Central memory CD8-positive, alpha-beta T cell (primary cell): ENCODE measurements at places on chromosomes 5 and 9.

DNA sequence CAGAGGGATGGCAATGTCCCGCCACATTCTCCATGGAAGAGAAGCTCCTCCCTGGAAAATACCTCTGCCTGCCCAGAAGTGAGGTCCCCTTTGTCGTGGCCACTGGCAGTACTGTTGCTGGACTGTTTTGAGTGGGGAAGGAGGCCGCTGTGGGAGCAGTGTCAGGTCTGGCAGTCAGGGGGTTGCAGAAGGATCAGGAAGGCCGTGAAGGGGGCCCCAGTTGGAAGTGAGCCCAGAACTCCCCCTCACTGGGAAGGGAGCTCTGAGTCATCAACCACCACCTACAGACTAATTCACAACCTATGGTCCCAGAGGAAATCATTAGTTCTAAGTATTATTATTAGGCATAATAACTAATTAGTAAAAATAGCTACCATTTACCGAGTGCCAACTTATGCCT, 200.4 kb downstream of the TTLL11 start:
- H3K4me1 ChIP-seq: no peaks in the 10 kb centered on the region
- H3K36me3 ChIP-seq: no peaks in the 10 kb centered on the region
- DNase-seq: no peak

- H3K4me3 ChIP-seq: no peak overlapping the region
- DNase-seq: no peak
- H3K27me3 ChIP-seq: no peaks in the 10 kb centered on the region
- no peak overlapping the region for H3K27ac ChIP-seq
- H3K4me1 ChIP-seq: no peaks in the 10 kb centered on the region
Measured at GRCh38 chr5:13505326-13505725, 439.2 kb downstream of the DNAH5 start.

DNA sequence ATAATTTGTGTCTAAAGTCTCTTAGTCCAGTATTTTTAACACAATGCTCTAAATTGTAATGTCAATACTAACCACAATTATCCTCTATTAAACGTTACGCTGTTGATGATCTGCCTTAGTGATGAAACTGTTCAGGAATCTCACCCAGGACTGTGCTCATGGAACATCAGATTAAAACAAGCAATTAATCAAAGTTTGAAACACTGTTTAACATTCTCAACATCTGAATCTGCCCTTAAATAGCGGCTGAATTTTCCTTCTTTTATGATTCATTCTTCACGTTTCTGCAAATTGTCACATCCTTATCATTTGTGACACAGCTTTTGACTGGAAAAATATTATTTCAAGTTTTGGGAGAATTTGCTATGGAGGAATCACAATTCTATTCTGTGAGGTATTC, 113.8 kb downstream of the MARCHF11 start:
- no peak for DNase-seq
- no peaks in the 10 kb centered on the region for H3K4me1 ChIP-seq
- no peak overlapping the region for H3K27ac ChIP-seq
- no peak overlapping the region for H3K4me3 ChIP-seq

DNA sequence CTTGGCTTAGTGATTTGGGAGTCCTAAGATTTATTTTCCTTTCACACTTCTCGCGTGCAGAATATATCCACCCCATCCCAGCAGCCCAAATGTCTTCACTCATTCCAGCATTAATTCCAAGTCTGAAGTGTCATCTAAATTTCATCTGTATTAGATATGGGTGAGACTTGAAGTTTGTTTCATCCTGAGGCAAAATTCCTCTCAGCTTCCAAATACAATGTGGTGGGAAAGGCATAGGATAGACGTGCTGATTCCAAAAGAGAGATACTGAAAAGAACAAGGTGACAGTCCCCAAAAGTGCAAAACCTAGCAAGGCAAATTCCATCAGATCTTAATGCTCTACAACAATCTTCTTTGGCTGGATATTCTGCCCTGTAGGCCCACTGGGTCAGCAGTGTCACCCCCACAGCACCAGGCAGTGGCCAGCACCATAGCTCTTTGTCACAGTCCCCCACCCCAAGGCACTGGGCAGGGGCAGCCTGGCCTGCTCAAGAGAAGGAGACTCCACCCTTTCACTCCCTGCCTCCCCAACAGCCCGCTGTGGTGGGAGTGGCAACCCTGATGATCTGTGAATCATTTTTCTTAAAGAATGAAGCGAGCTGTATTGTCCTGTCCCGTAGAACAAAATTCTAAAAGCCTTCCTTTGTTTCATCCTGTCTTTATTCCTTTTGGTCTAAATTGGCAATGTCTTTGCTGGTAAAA, 2.7 kb upstream of the ADAM19 start:
- DNase-seq: no peak
- peaks cover 4% of the 10 kb centered on the region for H3K36me3 ChIP-seq
- H3K4me1 ChIP-seq: peaks cover 20% of the 10 kb centered on the region
- peaks cover 16% of the 10 kb centered on the region for H3K27me3 ChIP-seq
- H3K27ac ChIP-seq: peak overlapping the region; percentile 40

DNA sequence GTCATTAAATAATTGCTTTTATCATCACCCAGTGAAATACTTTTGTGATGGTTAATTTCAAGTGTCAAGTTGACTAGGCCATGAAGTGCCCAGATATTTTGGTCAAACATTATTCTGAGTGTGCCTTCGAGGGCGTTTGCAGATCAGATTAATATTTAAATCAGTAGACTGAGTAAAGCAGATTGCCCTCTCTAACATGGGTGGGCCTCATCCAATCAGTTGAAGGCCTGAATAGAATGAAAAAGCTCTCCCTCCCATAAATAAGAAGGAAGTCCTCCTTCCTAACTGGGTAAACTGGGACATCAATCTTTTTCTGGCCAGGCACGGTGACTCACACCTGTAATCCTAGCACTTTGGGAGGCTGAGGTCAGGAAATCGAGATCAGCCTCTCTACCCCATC, 12.4 kb upstream of the FGF10 start:
- no peaks in the 10 kb centered on the region for H3K27me3 ChIP-seq
- no peak overlapping the region for H3K4me3 ChIP-seq
- H3K27ac ChIP-seq: no peak overlapping the region
- H3K4me1 ChIP-seq: no peaks in the 10 kb centered on the region

GRCh38 chr9:98367923-98368322, 112.5 kb upstream of the TBC1D2 start:
- H3K36me3 ChIP-seq: no peaks in the 10 kb centered on the region
- no peak for DNase-seq
- H3K27ac ChIP-seq: no peak overlapping the region
- no peak overlapping the region for H3K4me3 ChIP-seq
- peaks cover 27% of the 10 kb centered on the region for H3K27me3 ChIP-seq
- H3K4me1 ChIP-seq: no peaks in the 10 kb centered on the region

- no peak overlapping the region for H3K27ac ChIP-seq
- no peaks in the 10 kb centered on the region for H3K4me1 ChIP-seq
- no peak for DNase-seq
- no peaks in the 10 kb centered on the region for H3K36me3 ChIP-seq
- peaks cover 38% of the 10 kb centered on the region for H3K27me3 ChIP-seq
Measured at GRCh38 chr9:71506821-71507220, 261.5 kb downstream of the CEMIP2 start.

DNA sequence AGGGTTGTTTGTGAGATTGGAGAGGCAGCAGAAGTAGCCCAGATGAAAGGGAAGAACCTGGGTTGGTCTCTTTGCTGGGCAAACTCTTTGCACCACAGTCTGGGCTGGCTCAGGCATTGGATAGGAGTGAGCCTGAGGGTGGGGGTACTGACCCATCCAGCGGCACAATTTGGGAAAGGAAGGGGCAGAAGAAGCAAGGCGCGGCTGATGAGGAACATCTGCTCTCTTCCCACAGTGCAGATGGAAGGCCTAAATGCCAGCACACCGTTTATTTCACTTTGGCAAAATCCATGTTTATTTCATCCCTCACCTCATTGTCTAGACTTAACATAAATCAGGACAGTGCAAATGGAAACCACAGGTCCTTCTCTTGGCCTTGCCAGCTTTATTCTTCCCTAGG, 32.3 kb downstream of the PALM2AKAP2 start:
- peaks cover 13% of the 10 kb centered on the region for H3K27me3 ChIP-seq
- H3K36me3 ChIP-seq: no peaks in the 10 kb centered on the region
- H3K27ac ChIP-seq: no peak overlapping the region
- DNase-seq: no peak

DNA sequence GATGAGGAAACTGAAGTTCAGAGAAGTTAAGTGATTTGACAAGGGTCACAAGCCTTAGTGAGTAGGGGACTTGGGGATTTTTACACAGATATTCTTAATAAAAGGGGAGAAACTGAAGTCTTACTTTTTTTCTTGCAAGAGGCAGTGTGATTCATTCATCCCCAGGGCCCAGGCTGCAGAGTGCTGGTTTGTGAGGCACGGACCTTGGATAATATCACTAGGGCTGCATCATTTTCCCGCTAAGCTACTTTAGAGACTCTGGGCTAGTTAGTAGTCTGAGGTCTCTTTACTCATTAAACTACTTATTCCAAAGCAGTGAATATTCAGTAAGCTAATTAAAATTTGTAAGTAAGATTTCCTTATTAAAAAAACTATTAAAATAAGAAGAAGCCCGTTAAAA, 195.0 kb downstream of the PBX3 start:
- no peaks in the 10 kb centered on the region for H3K27me3 ChIP-seq
- H3K4me3 ChIP-seq: no peak overlapping the region
- peaks cover 4% of the 10 kb centered on the region for H3K36me3 ChIP-seq
- DNase-seq: no peak

GRCh38 chr9:136471802-136472487, 10.9 kb downstream of the SEC16A start:
- no peak overlapping the region for H3K27ac ChIP-seq
- H3K4me1 ChIP-seq: peaks cover 9% of the 10 kb centered on the region
- DNase-seq: no peak
- no peak overlapping the region for H3K4me3 ChIP-seq

DNA sequence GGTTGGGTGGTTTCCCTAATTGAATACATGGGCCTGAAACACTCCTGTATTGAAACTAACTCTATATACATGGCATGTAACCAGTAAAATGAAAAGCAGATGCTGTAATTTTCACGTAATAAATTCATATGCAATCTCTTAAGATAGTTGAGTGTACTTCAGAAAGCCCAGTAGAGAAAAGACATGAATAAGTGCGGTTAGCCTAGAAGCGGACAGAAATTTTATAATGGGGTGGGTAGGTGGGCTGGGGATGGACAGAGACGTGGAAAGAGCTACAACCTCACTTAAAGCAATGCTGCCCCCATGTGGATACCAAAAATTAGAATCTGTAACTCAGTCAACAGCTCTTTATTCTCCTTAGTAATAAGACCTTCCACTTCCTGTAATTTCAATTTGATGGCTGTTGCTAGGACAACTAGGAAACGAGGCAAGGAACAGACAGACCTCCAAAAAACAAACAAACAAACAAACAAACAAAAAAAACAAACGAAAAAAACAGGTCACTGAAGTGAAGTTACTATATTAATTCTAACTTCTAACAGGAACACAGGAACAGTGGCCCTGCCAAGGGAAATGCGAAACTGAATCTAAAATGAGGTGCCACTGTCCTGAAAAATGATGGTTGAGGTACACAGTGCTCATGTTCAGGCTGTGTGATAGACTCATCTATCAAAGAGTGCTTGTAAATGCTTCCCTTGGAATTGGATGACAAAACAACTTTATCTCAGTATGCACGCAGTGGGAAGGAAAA, 103.4 kb upstream of the GNA14 start:
- peaks cover 8% of the 10 kb centered on the region for H3K4me1 ChIP-seq
- H3K4me3 ChIP-seq: no peak overlapping the region
- no peak overlapping the region for H3K27ac ChIP-seq

GRCh38 chr5:173172166-173172565, 27.8 kb downstream of the BNIP1 start:
- no peak for DNase-seq
- no peaks in the 10 kb centered on the region for H3K4me1 ChIP-seq
- peaks cover 2% of the 10 kb centered on the region for H3K27me3 ChIP-seq

GRCh38 chr9:121772600-121773285, 121.3 kb downstream of the DAB2IP start:
- DNase-seq: no peak
- no peaks in the 10 kb centered on the region for H3K4me1 ChIP-seq
- peaks cover 10% of the 10 kb centered on the region for H3K27me3 ChIP-seq
- no peak overlapping the region for H3K4me3 ChIP-seq
- no peaks in the 10 kb centered on the region for H3K36me3 ChIP-seq
- no peak overlapping the region for H3K27ac ChIP-seq
